NCI-H1048 (cell line): ENCODE measurements at places on chromosomes 1 and 21.

GRCh38 chr1:186440584-186440983 lies 20.3 kb downstream of the PDC start:
- no peak for DNase-seq

DNA sequence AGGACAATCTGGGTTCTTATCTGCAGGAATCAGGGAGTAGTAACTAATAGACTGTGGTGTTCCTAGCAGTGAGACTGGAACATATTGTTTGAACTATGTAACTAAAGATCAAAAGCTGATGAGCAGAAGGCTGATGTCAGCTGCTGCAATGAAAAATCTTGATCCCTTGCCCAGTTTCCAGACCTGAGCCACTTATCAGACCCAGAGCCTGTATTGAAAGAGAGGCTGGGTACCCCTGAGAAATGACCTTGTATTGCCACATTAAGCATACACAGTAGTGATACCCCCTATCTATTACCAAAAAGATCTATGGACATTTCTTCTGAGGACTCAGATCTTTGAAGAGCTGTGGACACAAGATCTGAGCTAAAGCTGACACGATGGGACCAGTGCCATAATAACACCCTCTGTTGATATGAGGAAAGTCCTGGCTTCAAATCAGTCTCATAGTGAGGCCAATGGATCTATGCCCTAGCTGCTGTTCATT lies 178.0 kb upstream of the GALNT2 start:
- DNase-seq, result no peak

DNA sequence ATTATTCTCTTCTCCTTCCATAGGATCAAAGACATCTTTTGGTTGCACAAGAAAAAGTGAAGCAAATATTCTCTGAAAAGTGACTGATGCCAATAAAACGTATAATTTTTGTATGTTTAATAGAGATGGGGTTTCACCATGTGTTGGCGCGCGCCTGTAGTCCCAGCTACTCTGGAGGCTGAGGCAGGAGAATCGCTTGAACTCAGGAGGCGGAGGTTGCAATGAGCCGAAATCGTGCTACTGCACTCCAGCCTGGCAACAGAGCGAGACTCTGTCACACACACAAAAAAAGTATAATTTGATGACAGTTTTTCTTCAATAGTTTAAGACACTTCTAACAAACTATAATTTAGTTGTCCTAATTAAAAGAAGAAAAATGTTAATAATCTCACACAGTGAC lies 23.8 kb downstream of the ANP32E start:
- no peak for DNase-seq

DNA sequence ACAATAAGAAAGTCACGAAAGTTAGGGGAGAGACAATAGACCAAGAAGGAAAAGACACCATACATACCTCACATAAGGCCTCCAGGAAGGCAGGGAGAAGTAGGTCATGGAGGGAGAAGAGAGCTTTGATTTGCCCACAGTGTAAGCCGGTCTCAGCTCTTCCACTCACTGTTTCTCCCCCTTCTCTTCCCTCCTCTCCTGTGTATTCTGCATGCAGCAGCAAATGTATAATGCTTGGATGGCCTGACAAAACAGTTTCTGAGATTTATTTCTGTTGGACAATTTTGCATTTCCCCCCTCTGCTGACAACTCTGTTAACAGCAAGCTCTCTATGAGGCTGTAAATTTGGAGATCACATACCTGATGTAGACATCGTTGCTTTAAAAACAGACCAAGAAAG lies 318.9 kb downstream of the OMA1 start:
- DNase-seq, result no peak
